CD4-positive, CD25-positive, alpha-beta regulatory T cell (primary cell): ENCODE measurements at places on chromosomes 1 and 21.

GRCh38 chr1:50308878-50309277 lies 114.4 kb downstream of the DMRTA2 start:
- DNase-seq, result no peak

DNA sequence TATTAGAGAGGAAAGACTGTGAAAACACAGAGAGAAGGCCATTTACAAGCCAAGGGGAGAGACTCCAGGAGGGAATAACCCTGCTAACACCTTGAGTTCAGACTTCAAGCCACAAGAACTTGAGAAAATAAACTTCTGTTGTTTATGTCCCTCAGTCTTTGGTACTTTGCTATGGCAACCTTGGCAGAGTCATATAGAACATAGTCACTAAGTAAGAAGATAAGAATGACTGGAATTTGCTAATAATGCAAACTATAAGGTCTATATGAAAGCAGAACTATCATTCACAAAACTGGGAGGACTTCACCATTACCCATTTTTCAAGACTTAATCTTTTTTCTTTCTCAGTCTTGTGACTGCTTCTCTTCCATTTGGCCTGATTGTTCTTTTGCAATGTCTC lies 767.3 kb upstream of the ADAMTS5 start:
- DNase-seq, result no peak

GRCh38 chr1:55773211-55773940 lies 558.2 kb upstream of the USP24 start:
- no peak for DNase-seq

DNA sequence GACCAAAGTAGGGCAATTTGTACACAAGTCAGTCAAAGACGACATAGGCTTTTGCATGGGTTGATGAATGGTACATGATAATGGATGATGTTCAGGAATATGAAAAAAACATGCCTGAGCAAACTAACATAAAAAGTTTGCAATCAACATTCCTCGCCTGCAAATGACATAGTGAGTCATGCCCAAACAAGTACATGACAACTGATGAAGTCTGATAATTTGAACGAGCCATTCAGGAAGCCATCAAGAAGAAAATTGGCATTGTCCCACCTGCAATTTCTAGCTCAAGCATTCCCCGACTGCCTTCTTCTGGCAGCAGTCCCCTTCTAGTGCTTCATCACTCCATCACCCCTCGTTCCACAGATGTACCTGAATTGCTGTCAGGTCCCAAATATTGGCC lies 118.4 kb upstream of the NR5A2 start:
- no peak for DNase-seq

GRCh38 chr1:17359808-17360207 lies 12.2 kb upstream of the PADI6 start:
- DNase-seq, result no peak

- no peak for DNase-seq
Measured at GRCh38 chr1:193111641-193112090, 6.5 kb upstream of the GLRX2 start.

DNA sequence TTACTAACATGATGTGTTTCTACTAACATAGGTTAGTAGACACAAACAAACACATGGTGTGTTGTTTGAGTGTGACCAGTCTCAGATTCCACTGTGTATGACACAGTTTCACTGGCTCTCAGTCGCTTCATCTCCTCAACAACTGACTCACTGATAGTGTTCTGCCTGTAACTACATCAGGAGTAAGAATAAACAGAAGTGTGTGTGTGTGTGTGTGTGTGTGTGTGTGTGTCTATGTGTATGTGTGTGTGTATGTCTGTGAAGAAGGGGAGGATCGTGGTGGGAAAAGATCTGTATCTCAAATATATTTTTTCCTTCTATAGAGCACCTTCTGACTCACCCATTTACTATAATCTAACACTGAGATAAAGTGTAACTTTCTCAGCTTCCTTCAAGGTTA lies 391.0 kb downstream of the PTPRC start:
- no peak for DNase-seq

GRCh38 chr21:16086121-16086520 lies 356.3 kb downstream of the USP25 start:
- DNase-seq, result no peak

DNA sequence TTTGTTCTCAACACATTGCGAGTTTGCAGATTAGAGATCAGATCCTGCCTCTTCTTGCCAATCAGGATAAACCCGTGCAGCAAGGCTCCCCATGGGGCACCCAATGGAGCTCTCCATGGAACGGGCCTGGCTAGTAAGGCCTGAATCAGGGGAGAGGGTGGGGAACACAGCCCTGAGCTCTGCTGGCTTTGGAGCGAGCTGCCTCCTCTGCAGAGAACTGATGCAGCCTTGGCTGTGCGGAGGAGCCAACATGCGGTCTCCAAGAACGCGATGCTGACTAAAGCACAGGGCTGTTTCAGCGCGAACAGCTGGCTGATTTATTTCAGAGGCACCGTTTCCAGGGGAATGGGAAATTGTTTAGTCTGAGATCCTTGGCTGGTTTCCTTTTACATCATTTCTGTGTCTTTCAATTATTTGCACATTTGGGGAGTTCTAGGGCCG lies 139.7 kb downstream of the TSEN15 start:
- DNase-seq, result no peak

- no peak for DNase-seq
Measured at GRCh38 chr1:205521686-205522085, 17.2 kb downstream of the CDK18 start.

DNA sequence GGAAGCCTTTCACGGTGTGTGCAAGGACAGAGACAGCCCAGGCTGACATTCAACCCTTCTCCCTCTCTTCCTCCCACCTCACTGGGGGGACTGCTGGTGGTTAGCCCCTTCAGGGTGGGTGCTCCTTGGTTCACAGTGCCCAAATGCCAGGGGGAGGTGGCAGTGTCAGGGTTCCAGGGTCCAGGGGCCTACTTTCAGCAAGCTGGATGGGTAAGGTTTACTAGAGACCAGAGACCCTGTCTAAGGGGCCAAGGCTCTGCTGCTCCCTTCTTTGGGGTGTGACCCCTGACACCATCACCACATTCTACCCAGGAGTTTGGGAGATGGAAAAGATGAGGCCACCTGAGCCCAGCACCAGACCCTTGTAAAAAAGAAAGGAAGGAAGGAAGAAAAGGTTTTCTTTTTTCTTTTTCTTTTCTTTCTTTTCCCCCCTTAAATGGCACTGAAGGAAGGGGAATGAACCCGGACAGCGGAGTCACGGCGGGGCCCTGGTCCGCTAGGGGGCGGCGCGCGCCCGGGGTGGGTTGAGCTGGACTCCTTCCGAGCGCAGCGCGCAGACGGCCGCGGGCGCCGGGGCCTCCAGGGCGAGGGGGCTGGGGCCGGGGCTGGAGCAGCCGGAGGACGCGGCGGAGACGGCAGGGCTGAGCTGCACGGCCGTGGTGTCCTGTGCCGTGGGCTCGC lies 18.8 kb downstream of the KNCN start:
- peak; percentile 60 for DNase-seq

DNA sequence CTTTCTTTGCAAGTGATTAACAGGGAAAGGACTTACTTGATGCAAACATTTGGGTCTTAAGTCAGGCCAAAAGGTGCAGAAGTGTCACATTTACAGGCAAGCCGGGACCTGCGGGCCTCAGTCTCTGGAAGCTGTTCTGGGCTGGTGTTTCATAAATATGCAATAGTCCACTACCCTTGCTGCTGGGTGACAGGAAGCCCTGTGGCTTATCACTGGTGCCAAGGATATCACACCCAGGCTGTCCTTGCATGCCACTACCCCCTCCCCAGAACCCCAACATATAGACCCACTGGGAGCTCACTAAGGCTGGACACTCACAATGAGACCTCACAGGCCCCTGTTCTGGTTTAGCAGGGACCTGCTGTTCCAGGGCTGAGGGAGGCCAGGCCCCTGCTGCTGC lies 3.4 kb upstream of the LEFTY2 start:
- no peak for DNase-seq

GRCh38 chr1:44559913-44560312 lies 114.4 kb downstream of the TMEM53 start:
- no peak for DNase-seq

GRCh38 chr21:18384771-18385170 lies 18.8 kb downstream of the TMPRSS15 start:
- no peak for DNase-seq

- DNase-seq, result no peak
Measured at GRCh38 chr1:183070234-183070922, 47.2 kb downstream of the LAMC1 start.

GRCh38 chr21:41840880-41841279 lies 38.3 kb downstream of the PRDM15 start:
- DNase-seq, result no peak

GRCh38 chr1:228884196-228884595 lies 148.9 kb downstream of the RHOU start:
- no peak for DNase-seq

DNA sequence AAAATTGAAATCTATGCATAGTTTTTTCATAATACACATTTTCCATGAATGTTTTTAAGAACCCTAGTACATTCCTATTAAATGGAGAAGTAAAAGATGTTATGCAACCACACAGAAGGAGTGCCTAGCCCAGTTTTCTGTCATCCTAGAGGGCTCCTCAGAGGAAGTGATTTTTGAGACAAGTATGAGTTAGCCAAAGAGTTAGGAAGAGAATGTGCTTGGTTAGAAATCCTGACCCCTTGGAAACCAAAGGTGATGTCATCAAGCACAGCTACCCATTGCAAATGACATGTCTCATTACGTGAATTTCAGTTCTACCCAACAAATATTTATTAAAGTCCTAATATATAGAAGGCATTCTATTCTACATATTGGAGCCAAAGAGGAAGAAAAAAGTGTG lies 88.9 kb upstream of the TNFSF4 start:
- DNase-seq, result no peak

- no peak for DNase-seq
Measured at GRCh38 chr21:44886113-44887075, 12.9 kb upstream of the PTTG1IP start.

DNA sequence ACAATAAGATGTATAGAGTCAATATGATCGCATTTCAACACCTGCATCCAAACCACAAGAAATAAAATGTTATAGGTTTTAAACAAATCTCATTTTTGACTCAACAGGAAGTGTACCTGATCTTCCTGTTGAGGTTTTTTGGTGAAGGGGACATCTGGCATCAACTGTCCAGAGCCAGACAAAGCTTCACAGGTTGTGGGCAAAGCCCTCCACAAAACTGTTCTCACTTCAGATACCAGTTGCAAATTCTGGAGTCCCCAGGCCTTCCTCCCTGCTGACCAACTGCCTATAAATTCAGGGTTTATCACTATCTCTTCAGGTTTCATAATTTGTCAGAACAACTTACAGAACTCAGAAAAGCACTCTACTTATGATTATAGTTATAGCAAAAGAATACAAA lies 326.1 kb upstream of the CAMK1G start:
- no peak for DNase-seq

GRCh38 chr1:71104417-71104816 lies 23.6 kb upstream of the ZRANB2 start:
- no peak for DNase-seq

DNA sequence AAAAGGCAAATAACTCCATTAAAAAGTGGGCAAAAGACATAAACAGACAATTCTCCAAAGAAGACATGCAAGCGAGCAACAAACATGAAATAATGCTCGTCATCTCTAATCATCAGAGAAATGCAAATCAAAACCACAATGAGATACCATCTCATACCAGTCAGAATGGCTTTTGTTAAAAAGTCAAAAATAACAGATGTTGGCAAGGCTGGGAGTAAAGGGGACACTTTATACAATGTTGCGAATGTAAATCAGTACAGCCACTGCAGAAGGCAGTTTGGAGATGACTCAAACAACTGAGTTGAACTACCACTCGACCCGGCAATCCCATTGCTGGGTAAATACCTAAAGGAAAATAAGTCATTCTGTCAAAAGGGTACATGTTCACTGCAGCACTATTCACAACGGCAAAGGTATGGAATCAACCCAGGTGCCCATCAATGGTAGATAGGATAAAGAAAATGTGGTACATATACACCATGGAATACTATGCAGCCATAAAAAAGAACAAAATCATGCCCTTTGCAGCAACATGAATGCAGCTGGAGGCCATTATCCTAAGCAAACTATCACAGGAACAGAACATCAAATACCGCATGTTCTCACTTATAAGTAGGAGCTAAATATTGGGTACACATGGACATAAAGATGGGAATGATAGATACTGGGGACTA lies 25.9 kb downstream of the TSPAN2 start:
- DNase-seq, result peak; percentile 75

DNA sequence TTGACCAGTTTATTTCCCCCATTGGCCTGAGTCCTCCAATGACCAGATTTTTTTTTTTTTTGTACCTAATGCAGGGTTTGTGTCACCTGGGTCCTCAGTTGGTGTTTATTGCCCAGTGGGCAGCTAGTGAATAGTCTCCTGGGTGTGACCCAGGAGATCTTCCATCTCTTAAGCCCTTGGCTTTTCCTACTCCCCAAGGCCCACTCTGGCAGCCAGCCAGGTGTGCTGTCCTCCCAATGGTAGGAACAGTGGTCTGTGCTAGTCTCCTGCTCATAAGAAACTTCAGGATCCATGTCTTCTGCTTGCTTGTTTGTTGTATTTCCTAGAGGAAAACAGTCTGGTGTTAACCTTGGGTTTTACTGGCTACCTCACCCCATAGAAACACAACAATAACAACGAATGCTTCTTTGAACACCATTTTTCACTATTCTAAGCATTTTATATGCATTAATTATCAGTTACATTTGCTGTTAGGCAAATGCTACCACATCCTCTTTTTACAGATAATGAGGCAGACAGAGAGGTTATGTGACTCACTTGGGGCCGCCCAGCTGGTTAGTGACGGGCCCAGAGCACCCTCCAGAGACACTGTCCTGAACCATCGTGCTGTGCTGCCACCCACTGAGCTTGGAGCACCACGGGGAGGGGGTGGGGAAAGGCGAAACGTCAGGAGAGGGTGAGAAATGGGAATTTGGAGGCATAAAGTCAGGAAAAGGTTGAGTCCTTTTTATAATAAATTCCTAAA lies 107.5 kb downstream of the HIVEP3 start:
- DNase-seq, result no peak

GRCh38 chr21:45555557-45556301 lies 13.5 kb upstream of the SLC19A1 start:
- DNase-seq, result no peak

DNA sequence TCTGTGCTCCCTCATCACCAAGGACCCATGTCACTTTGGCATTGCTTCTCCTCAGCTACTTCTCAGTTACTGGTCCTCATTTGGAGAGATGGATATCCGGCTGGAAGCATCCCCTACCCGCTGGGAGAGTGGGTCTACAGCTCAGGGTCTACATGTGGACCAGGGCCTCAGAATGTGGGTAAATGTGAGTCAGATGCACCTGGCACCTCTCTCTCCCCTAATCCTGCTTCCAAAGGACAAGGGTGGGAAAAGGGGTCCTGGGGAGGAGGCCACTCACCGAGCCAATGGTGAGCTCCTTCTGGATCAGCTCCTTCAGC lies 908 bp downstream of the S100A6 start:
- DNase-seq, result no peak

DNA sequence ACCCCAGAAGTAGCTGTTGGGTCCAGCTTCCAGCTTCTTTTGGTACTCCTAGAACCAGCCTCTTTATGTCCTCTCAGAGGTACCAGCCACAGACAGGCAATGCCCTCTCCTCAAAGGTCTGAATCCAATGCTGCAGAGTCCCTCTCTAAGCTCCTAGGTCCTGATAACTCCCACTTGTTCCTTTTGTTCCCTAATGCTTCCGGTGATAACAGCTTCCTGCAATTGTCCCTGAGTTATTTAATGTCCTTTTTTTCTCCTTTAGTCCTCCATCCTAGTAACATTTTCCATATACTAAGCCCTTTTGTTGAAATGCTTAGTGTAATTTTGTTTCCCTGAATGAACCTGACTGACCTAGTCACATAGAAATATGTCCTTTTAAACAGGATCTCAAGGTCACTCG lies 201.7 kb upstream of the BEND5 start:
- no peak for DNase-seq
